ENCODE measurements at places on chromosomes 1 and 21.

DNA sequence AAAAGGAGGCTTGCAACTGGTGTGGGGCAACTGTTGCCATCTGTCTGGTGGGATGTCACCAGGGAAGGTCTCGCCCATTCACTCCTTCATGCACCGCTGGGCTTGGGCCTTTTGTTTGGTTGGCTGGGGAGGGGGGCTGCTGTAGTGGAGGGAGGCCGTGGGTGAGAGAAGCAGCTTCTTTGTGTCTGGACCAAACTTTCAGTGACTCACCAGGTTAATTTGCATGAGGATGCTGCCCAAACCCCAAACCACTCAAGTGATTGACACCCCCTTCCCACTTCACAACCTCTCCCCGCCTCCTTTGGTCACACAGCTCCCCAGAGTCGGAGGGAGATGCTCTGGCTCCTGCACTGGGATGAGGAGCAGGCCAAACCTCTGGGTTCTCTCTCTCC lies 19.7 kb downstream of the BTG2 start:
- no peak for DNase-seq

DNA sequence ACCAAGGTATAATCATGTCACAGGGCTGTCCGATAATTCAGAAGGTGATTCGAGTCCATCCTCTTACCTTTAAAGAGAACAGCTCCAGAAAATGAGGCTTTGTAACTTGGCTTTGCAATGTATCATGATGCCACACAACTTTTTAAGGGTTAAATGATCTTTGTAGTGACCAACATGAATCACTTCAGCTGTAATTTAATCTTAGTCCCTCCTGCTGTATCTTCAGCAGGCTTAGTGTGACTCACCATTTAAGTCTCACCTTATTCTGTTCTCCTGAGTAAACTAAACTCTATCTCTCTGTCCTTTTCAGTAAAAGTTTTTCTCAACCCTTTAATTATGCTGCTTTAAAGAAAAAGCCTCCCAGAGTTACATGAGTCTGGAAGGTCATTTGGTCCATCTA lies 1.9 kb upstream of the HIVEP3 start:
- DNase-seq, result peak; percentile 48

DNA sequence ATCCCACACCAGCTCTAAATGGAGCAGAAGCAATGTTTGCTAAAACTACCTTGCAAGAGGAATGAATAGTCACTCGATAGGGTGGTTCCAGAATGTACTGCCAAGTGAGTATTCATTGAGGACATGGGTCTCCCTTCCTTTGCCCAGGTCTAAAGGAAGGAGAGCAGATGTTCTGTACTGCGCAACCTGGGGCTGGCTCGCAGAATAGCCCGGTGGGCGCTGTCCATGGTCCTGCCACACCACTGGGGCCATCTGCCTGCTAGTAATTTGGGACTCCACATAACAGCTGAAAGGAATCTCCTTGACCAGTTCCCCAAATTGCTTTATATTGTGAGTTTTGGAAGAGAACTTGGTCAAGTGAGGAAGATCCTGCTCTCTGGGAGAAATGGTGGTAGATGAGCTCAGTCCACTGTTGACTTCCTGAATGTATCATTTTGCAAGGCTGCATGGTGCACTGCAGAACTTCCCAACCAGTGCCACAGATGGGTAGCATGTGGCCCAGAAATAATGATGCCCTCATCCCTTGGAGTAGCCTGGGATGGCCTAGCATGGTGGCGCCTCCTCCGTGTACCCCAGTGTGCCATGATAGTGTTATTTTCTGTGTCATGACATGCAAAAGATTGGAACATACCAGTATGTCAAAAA lies 5.7 kb downstream of the SLC6A17 start:
- DNase-seq, result peak; percentile 57

DNA sequence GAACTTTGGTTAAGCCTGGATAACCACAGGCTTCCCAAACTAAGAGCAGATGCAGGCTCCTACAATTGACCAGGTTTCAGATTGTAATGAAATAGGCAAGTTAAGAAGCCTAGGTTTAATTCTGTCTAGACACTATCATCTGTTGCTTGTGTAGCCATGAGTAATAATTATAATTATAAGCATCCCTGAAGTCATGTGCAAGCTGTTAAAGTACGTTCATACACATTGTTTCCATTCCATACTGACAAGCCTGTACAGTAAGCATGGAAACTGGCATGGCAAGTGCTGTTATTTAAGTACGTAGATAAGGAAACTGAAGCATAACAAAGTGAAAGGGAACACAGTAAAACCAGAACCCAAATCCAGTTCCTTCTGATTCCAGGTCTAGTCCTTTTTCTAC lies 557.2 kb upstream of the BEND5 start:
- no peak for DNase-seq

GRCh38 chr1:10128101-10128765 lies 82.1 kb upstream of the KIF1B start:
- DNase-seq, result no peak

- no peak for DNase-seq
Observed at GRCh38 chr1:3459940-3460671, 5.6 kb downstream of the ARHGEF16 start.

DNA sequence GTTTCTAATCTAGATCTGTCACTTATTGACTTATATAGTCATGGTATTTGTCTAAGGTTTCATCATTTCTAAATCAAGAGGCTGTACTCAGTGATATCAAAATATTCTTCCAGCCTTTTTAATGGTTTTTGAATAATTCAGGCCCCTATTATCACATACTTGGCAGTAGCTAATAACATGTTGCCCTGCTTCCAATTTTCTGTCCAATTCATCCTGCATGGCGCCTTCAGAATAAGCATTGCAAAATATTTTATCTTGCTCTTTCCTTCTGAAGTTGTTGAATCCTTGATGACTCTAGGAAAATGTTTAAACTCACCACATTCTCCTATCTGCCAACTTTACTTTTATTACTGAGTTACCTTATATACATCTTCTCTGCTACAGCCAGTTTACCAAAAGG lies 517.2 kb upstream of the B3GALT2 start:
- DNase-seq, result peak; percentile 47

DNA sequence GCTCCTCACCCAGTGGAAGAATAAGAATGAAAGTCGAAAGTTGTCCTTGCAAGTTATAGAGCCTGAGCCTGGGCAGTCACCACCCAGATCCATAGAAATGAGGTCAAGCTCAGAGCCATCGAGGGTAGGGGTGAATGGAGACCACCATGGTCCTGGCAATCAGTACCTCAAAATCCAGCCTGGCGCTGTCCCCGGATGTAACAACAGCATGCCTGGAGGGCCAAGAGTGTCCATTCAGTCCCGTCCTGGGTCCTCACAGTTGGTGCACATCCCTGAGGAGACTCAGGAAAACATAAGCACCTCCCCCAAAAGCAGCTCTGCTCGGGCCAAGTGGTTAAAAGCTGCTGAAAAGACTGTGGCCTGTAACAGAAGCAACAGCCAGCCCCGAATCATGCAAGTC lies 41.8 kb downstream of the PLPPR4 start:
- DNase-seq, result no peak

DNA sequence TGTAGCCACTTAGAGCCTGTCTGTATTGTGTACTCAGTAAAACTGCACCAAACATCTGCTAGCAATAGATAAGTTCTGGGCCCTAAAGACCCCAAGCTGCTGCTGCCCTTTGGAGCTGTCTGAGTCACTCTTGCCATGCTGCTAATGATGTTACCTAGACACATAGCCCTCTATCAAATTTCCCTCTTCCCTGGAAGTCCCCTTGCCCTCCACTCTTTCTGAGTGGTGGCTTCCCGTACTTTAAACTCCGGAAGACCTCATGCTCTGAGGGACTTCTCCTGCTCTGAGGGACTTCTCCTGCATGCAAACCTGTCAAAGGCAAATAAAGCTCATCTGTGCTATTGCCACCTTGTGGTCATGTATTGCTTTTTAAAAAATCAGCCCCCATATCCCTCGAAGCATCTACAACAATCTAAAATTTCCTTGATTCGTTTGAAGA lies 34.0 kb downstream of the FH start:
- DNase-seq, result peak; percentile 10
